ENCODE measurements at places on chromosomes 7 and 10. TPM values are rescaled to one million over a fixed set of nuclear protein-coding genes. Genes with fewer than 3 reads are reported as not detected.

GRCh38 chr10:71080381-71081228 lies 131.8 kb upstream of the UNC5B start:
- no peaks in the 10 kb centered on the region for H3K36me3 ChIP-seq
- no peaks in the 10 kb centered on the region for H3K27me3 ChIP-seq
- H3K27ac ChIP-seq: no peak overlapping the region
- no peak for DNase-seq
- no peak overlapping the region for H3K4me3 ChIP-seq
- no peaks in the 10 kb centered on the region for H3K4me1 ChIP-seq

- H3K27ac ChIP-seq: no peak overlapping the region
- H3K36me3 ChIP-seq: no peaks in the 10 kb centered on the region
- no peak for DNase-seq
- no peaks in the 10 kb centered on the region for H3K4me1 ChIP-seq
Measured at GRCh38 chr7:69272101-69272500, 326.2 kb upstream of the AUTS2 start.

- no peaks in the 10 kb centered on the region for H3K27me3 ChIP-seq
- H3K4me1 ChIP-seq: no peaks in the 10 kb centered on the region
- no peak overlapping the region for H3K4me3 ChIP-seq
Measured at GRCh38 chr7:66140924-66141323, 26.3 kb downstream of the CRCP start.

GRCh38 chr10:95391581-95392216 lies 100.9 kb upstream of the PDLIM1 start:
- peak; percentile 9 for DNase-seq
- peaks cover 2% of the 10 kb centered on the region for H3K27me3 ChIP-seq
- no peak overlapping the region for H3K4me3 ChIP-seq
- no peak overlapping the region for H3K27ac ChIP-seq
- H3K4me1 ChIP-seq: peaks cover 8% of the 10 kb centered on the region
- H3K36me3 ChIP-seq: no peaks in the 10 kb centered on the region

- no peak overlapping the region for H3K4me3 ChIP-seq
- no peaks in the 10 kb centered on the region for H3K4me1 ChIP-seq
- H3K27ac ChIP-seq: no peak overlapping the region
- H3K27me3 ChIP-seq: no peaks in the 10 kb centered on the region
- no peak for DNase-seq
Measured at GRCh38 chr10:269440-270074, 134.3 kb downstream of the ZMYND11 start.

SCIN gene
- not detected for total RNA-seq

CYP2E1 gene
- total RNA-seq: 0.87 TPM

CTAGE6 gene
- total RNA-seq: 1.3 TPM

MRPS16 gene
- total RNA-seq: 132 TPM

Data from activated CD8-positive, alpha-beta T cell treated with anti-CD3 and anti-CD28 coated beads for 36 hours (primary cell).